Aorta (tissue), 5 donors: ENCODE measurements at places on chromosomes 7 and 10. TPM values are rescaled to one million over a fixed set of nuclear protein-coding genes. Genes with fewer than 3 reads are reported as not detected.

The MYH16 gene
- 0.29 TPM for total RNA-seq

DNA sequence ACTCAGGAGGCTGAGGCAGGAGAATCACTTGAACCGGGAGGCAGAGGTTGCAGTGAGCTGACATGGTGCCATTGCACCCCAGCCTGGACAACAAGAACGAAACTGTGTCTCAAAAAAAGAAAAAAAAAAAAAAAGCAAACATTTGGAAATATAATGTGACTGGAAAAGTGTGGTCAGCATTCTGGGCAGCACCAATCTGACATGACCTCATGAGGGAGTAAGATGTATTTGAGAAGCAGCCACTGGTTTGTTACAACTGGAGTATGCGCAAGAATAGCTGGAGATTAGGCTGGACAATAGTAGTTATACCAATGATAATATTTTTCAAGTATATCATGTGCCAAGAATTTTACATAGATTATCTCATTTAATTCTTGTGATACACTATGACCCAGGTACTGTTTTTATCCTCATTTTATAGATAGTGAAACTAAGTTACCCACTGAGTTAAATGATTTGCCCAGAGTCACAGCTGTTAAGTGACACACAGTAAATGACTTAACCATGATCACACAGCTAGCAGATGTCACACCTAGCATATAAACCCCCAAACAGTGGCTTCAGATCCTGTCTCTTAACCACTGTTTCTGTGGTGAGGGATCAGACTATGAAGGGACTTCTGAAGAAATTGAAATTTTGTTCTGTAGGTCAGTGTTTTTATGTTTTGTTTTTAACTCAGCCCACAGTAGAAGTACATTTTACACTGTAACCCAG lies 11.1 kb downstream of the MCU start:
- no peak for DNase-seq

The LRRN3 gene
- 0.51 TPM for total RNA-seq

- DNase-seq: no peak
These were observed 177.6 kb upstream of the SLC25A13 start for GRCh38 chr7:96499532-96499931.

The FRG2B gene
- total RNA-seq: not detected

DNA sequence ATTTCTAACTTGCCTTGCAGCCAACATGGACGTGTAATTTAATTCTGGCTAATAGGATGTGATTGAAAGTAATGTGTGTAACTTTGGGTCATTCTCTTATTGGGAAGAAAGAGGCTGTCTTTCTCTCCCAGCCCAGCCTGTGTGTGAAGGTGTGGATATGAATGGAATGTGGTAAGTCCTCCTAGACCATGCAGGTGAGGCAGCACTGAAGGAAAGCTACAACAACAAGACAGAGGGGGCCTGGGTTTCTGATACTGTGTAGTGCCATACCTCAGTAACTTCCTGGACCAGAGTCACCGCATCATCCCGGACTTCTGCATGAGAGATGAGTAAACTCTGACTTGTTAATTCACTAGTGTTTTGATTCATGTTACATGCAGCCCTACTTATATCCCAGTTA lies 237.0 kb downstream of the EXOC4 start:
- no peak for DNase-seq

DNA sequence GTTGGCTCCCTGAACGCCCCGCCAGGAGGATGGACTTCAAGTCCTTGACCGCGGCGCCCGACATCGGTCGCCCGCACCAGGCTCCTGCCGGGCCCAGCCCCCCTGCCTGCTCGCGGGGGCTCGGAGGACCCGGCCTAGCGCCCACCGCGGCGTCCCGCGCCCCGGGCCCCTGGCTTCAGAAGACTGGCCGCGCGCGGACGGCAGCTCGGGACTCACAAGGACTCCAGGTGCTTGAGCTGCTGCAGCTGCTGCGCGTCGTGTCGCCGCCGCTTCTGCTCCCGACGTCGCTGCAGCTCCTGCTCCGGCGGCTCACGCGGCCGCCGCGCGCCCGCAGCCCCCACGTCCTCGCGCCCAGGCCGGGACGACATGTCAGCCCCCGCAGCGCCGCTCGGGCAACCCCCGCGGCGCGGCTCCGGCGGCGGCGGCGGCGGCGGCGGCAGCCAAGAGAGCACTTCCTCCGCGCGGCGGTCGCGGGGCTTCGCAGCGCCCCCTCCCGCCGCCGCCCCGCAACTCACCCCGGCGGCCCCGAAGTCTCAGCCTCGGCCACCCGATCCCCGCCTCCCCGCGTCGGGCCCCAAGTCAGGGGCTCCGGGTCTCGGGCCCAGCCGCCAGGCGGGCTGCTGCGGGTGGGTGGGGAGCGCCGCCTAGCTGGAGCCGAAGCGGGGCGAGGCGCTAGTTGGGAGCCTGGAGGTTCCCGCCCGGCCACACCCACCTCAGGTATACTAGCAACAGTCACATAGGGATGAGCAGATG lies at the start of gene RP9:
Gene RP9 (minus strand): TSS at position 400 of the 753 bp plus-strand sequence. CDS start 32 bp downstream, at position 368.
- DNase-seq: peak; percentile 76

The DDC gene
- not detected for total RNA-seq

- DNase-seq: no peak
These were observed 5.1 kb upstream of the TSPAN12 start for GRCh38 chr7:120862987-120863590.

The CRYGN gene
- 1.7 TPM for total RNA-seq

The ZNF503 gene
- total RNA-seq: 15.7 TPM

DNA sequence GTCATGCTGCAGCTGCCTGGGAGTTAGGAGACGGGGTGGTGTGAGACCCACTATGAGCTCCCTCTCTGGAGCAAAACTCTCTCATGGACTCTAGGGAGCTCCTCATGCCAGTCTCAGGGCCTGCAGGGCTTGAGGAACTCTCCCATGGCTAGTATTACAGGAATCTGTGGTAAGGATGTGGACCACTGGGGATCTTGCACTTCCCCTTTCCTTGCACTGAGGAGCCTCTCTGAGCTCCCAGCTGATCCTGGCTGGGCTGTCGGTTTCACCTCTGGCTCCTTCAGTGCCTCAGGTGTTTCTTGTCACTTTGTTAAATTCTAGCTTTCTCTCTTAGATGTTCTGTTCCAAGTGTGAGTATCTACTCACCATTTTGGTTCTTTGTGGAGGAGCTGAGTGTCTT lies 71.6 kb upstream of the IMMP2L start:
- DNase-seq: no peak

DNA sequence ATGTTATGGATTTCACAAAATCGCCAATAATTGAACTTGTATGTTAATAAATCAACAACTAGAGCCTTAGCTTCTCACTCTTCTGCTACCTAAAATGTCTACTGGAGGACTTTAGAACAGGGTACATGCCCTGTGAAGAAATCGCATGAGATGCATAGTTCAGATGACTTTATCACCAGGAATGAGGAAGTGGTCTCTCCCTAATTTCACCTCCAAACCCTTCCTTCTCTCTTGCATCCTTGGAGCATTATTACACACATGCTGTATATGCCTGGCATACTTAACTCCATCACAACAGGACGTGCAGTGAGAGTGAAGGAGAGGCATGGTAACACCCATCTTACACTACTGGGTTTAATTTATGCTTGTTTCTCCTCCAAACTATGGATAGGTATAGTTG lies 27.8 kb downstream of the RHEB start:
- no peak for DNase-seq

DNA sequence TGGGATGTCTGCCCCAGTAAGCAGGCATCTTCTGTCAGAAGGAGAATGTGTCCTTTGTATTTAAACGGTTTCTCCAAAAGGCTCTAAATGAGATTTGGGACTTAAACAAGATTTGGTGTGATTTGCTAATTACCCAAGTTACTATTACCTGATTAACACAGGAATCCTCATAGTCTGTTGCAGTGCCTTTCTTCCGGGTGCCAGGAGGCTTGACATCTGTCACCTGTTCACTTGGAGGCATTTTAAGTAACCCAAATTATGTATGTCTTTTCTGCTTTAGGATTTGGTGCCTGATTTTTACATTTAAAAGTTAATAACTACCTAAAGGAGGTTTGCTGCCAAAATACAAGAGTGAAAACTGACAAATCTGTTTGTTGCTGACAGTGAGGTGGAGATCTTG lies 587.9 kb upstream of the GALNT17 start:
- no peak for DNase-seq

The HECW1 gene
- 1.0 TPM for total RNA-seq

- no peak for DNase-seq
These were observed 120.3 kb upstream of the TMEM106B start for GRCh38 chr7:12090757-12091221.

- no peak for DNase-seq
These were observed 80.1 kb upstream of the PRSS1 start for GRCh38 chr7:142669074-142669654.

DNA sequence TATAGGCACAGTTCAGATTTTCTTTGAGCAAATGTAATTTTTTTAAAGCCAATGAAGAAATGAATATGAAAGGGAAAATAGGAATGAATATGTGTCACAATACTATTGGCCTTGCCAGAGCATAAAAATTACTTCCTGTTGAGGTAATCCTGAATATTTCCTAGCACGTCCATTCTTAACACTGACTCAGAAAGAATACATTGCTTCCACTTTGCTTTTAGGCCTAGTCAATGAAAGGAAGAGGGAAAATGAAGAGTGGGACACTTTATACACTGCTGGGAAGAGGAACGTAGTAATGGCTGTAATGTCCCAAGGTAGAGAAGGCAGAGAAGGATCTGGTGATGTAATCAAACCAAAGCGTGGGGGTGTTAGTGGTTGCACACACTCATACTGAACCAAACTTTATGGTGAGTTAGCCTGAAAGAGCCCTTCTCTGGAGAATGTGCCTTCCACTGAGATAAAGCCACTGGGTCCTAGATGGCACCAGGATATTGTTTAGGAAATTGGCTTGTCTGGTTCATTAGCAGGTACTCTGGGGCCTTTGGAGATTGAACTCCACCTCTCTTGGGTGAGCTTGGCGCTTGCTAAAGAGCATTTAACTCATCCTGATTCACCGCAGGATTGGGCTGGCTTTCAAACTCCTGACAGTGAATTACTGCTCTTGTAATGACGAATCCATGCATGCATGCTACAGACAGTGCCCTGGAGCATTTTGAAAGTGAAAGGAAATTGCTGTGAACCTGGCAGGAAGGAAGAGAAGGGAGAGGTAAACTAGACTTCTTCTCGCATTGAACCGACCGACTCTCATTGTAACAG lies 254.9 kb downstream of the KIAA1217 start:
- no peak for DNase-seq
